ENCODE measurements at places on chromosomes 7 and 10.
A peak's percentile ranks its signal among the peaks of the same experiment; 100 is the strongest.

- no peak for DNase-seq
These were observed 45.5 kb upstream of the CCDC3 start for GRCh38 chr10:13046851-13047528.

DNA sequence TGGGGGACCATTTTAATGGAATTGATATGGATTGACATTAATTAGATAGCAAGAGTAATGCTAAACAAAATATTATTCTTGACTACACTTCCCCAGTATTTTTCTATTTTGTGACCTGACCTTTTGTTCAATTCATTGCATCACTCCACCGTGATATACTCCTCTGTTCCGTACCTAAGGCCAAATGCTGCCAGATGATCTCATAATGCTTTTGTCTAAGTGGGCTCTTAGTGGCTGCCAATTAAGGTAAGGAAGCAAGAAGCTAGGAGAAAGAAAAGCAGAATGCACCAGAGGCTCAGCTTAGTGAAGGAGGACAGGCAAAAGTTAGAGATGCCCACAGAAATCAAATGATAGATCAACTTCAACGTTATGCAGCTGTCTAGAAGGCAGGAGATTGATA lies 36.4 kb downstream of the FEZF1 start:
- no peak for DNase-seq

DNA sequence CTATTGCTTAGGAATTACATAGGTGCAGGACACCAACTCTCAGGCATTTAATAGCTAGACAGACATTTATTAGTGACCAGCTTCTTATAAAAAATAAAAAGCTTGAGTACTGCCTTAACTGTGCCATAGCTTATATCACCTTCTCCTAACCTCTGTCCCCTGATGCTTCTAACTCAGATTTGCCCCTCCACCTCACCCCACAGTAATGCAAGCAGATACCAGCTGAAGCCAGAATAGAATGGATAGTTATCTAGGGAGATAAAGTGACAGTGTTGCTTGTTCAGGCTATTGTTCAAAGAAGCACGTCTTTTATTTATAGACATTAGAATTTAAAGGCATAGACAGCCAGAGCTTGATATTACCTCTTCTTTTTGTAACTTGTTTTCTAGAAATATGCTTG lies 99.6 kb upstream of the GLCCI1 start:
- no peak for DNase-seq

- DNase-seq: peak; percentile 55
These were observed 85.0 kb downstream of the MPP7 start for GRCh38 chr10:28217848-28218247.

- DNase-seq: no peak
These were observed 21.7 kb downstream of the ZCWPW1 start for GRCh38 chr7:100406767-100407166.

GRCh38 chr7:22542254-22542653 lies 42.3 kb upstream of the STEAP1B start:
- DNase-seq: no peak

Data from activated CD4-positive, alpha-beta T cell treated with anti-CD3 and anti-CD28 coated beads, Interleukin-10, Interleukin-2, amounts not matched to agents 100 ng/mL and 50 ng/mL, durations not matched to agents 16 hours and 8 hours (primary cell).